Thoracic aorta (tissue), 2 donors: ENCODE measurements at places on chromosomes 6 and 20. TPM values are rescaled to one million over a fixed set of nuclear protein-coding genes. Genes with fewer than 3 reads are reported as not detected.

DNA sequence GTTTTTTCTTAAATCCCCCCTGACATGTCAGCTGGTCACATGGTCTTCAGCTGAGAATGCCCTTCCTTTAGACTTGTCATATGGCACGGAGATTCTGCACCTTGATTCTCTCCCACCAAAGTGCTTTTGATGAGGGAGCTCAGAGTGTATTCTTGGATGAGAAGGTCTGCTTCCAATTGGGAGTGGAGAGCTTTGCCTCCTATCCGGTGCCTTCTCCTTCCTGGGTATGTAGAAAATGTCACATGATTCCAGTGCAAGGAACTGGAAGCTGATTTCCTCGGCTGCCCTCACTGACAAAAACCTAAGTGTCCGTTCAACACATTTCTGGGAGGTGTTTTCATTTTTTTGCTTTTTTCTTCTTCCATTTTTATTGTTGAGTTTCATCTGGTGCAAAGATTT lies 197.2 kb downstream of the TFAP2C start:
- DNase-seq, result no peak

The PI3 gene
- not detected for total RNA-seq

- DNase-seq, result no peak
These were observed 13.2 kb upstream of the CST4 start for GRCh38 chr20:23702021-23702420.

- no peak for DNase-seq
These were observed 495.2 kb upstream of the FLRT3 start for GRCh38 chr20:14832630-14833029.

The GFRA4 gene
- total RNA-seq, result not detected
